ENCODE measurements at places on chromosomes 4 and X.
A peak's percentile ranks its signal among the peaks of the same experiment; 100 is the strongest.

GRCh38 chr4:68218044-68218443, 27.4 kb downstream of the TMPRSS11B start:
- DNase-seq: no peak

DNA sequence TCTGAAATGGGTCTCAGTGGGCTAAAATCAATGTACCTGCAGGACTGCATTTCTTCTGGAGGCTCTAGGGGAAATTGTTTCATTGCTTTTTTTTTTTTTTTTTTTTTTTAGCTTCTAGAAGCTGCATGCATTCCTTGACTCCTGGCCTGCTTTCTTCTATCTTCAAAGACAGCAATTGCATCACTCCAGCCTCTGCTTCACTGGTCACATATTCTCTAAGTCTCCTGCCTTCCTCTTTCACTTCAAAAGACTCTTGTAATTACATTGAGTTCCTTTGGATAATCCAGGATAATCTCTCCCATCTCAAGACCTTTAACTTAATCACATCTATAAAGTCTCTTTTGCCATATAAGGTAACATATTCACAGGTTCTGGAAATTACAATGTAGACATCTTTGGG, 11.3 kb upstream of the PCYT1B start:
- no peak for DNase-seq

DNA sequence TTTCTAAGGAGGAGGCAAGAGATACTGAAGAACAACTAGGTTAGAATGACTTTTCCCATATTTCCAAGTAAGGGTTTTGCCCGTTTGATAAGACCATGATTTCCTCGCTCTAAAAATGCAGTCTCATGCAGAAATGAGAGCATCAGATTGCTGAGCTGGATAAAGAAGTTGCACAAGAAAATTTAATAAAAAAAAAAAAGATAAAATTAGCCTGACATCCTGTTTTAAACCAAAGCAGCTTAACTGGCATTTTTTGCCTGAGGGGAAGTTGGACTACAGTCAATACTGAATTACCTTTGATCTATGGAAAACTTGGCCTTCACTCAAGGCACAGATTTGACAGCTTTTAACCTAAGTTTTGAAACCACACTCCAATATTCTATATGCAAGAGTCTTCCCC, 208.4 kb downstream of the GASK1B start:
- DNase-seq: no peak

GRCh38 chr4:82275431-82276331, 98.1 kb downstream of the HNRNPD start:
- DNase-seq: no peak

DNA sequence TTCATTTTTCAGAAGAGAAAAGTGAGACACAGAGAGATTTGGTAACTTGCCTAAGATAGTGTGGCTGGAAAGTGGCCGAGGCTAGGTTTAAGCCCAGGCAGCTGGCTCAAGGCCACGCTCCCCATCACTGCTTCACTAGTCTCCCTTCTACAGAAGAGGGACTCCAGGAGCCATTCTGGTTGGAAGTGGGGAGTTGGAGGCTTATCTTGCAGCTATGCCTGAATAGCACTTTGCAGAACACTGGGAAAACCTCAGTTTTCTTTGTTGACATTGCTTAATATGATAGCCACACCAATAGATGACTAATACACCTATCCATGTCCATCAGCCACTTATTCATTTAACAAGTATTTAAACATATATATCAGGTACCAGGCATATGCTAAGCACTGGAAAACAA, 18.5 kb downstream of the LRRC66 start:
- DNase-seq: no peak

DNA sequence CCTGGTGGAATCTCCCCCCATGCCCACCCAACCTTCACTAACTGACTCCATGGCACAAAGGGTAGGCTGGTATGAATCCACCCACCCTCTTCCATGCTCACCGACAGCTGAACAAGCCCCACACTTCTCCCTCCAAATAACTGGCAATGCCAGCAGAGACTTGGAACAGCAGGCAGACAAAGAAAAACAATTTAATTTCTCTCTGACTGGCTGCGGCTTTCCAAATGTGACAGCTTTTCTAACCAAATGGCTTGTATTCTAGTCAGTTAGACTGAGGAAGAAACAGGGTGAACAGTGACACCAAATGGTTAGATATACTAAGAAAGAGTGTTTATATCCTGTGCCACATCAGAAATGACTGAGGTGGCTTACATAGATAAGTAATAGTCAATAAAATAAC, 199.3 kb upstream of the ADAMTS3 start:
- no peak for DNase-seq

DNA sequence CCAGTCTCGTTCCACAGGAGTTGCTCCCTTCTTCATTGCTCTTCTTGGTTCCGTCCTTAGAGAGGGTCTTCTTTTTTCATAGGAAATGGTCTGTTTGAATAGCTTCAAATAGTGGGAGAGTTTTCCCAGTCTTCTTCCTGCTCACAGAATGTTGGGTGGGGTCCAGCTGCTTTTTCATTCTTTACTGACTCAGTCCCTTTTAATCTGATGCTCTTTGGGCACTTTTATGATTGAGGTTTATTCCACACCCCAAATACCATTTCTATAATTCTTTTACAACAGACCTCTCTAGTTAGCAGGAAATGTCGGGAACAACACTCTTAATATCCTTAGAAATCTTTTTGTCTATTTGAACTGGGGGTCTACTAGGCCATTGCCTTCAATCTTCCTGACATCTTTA, 239.5 kb downstream of the PRDM5 start:
- no peak for DNase-seq

GRCh38 chrX:47566841-47567240, 5.8 kb downstream of the ARAF start:
- DNase-seq: no peak

- DNase-seq: no peak
Observed at GRCh38 chr4:188683571-188683970, 544.3 kb downstream of the TRIML1 start.

DNA sequence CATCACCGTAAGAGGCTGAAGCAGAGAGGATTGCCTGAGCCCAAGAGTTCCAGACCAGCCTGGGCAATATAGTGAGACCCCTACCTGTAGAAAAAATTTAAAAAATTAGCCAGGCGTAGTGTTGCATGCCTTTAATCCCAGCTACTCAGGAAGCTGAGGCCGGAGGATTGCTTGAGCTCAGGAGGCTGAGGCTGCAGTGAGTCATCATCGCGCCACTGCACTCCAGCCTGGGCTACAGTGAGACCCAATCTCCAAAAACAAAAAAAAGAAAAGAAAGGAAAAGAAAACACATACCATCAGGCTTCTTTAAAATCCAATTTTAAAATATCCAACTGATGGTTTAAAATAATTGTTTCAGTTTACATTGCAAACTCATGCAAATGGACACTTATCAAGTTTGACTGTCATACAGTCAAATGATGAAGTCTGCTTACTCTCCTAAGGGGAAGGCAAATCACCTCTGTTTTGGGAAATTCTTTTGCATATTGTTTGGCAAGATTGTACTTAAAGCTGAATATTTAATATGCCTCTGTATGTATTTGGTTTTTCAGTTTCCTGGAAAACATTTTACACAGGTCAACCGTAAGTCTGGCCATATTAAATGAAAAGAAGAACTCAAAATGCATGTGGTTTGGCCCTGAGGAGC, 23.7 kb upstream of the TENM3 start:
- no peak for DNase-seq

GRCh38 chr4:79502081-79502480, 94.1 kb upstream of the GK2 start:
- DNase-seq: no peak

- DNase-seq: no peak
Observed at GRCh38 chr4:113564493-113564892, 197.0 kb downstream of the CAMK2D start.

DNA sequence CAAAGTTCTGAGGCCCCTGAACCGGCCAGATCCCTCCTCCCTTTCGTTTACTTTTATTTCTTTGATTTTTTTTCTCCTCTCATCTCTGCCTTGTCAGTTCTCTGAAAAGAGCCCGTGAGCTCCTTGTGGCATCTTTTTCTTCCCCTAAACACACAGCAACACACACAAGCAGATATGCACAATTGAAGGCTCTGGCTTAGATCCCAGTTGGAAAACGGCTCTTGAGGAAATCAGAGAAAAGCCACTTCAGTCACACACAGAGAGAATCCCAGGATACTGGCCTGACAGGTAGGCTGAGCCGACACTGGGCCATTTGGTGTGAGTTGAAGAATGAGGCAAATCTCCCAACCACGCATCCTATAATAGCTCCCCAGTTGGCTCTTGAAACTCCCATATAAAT, 12.9 kb downstream of the DIPK2B start:
- DNase-seq: no peak

DNA sequence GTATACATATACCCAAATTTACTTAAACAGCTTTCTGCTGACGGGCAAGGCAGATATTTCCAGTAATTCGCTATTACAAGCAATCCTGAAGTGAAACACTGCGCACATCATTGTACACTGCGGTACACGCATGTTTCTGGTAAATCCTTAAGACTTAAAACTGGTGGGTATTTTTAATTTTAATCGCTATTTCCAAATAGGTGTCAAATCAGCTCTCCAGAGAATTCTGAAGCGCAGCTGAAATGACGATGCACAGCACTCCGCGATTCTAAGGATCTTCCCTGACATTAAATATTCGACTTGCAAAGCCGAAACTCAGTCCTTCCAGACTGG, 361 bp downstream of the TMEM128 start:
- DNase-seq: no peak

DNA sequence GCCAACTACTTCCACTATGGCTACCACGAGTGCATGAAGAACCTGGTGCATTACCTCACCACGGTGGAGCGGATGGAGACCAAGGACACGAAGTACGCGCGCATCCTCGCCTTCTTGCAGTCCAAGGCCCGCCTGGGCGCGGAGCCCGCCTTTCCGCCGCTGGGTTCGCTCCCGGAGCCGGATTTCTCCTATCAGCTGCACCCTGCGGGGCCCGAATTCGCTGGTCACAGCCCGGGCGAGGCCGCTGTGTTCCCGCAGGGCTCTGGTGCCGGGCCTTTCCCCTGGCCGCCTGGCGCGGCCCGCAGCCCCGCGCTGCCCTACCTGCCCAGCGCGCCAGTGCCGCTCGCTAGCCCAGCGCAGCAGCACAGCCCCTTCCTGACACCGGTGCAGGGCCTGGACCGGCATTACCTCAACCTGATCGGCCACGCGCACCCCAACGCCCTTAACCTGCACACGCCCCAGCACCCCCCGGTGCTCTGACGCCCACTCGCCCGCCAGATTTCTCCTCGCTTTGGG, 2.1 kb downstream of the HELT start:
- peak; percentile 27 for DNase-seq

- no peak for DNase-seq
Observed at GRCh38 chr4:134624365-134624764, 422.8 kb upstream of the PABPC4L start.

DNA sequence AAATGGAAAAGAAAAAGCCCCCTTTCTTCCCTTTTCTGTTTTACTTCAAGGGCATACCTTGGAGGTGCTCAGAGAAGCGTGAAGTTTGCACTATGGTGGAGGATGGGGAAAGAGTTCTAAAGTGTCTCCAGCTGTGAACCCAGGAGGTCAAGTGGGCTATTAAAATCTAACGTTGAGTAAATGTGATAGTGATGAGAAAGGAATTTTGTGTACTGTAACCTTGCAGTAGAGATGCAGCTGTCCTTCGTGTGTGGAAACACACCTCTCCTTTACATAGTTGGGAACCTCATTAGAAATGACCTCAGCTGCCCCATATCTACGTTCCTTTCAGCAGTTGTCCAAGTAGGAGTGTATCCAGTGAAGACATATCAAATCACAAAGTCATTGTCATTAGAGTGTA, 26.5 kb downstream of the ADH5 start:
- DNase-seq: peak; percentile 11

- no peak for DNase-seq
Observed at GRCh38 chr4:37440501-37440900, 196.0 kb downstream of the NWD2 start.

GRCh38 chrX:48474127-48474526, 1.9 kb upstream of the FTSJ1 start:
- no peak for DNase-seq

GRCh38 chrX:66676413-66676812, 37.5 kb upstream of the EDA2R start:
- peak; percentile 0 for DNase-seq

- DNase-seq: peak; percentile 46
Observed at GRCh38 chr4:77152421-77152820, 4.6 kb upstream of the CCNG2 start.

- no peak for DNase-seq
Observed at GRCh38 chr4:125520258-125520990, 205.7 kb downstream of the FAT4 start.

- DNase-seq: peak; percentile 56
Observed at GRCh38 chr4:38106886-38107514, 146.8 kb downstream of the PTTG2 start.

DNA sequence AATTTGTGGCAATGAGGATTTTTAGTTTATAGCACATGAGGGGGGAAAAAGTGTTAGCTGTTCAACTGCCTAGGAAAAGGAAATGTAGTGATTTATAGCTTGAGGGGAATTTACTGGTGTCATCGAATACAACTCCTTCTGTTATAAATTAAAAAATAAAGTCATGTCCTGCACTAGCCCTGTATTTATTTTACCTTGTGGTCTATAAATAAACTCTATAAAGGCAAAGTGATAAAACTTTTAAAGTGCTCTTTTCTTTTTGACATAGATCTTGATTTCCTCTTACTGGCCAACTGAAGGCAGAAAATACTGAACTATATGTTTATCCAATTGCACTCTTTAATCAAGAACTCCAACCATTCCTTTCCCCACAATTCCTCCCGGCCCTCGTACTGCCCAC, 672.1 kb upstream of the SLIT2 start:
- DNase-seq: no peak

DNA sequence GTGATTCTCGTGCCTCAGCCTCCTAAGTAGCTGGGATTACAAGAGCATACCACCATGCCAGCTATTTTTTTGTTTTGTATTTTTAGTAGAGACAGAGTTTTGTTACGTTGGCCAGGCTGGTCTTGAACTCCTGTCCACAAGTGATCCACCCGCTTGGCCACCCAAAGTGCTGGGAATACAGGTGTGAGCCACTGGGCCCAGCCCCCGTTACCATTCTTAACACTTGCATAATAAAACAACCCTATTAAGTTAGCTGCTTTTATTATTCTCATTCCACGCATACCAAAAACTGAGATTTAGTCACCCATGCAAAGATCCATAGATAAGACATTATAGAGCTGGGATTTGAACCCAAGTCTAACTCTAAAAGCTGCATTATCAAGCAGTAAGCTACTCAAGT, 6.0 kb upstream of the TEX13A start:
- DNase-seq: no peak

- no peak for DNase-seq
Observed at GRCh38 chr4:83852085-83852451, 316.2 kb downstream of the GPAT3 start.

GRCh38 chrX:104173841-104174240, 7.6 kb downstream of the FAM199X start:
- no peak for DNase-seq

DNA sequence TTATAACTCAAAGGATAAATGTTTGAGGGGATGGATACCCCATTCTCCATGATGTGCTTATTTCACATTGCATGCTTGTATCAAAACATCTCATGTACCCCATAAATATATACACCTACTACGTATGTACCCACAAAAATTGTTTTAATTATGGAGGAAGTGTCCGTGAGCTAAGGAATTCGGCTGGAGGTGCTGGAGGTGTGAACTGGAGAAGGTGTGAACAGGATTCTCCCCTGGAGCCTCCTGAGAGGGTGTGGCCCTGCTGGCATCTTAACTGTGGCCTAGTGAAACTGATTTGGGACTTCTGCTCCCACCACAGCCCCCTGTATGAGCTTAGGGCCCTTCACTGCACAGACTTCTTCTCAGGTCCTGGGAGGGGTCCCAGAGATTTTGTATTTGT, 23.4 kb downstream of the PNMA6E start:
- no peak for DNase-seq

- DNase-seq: no peak
Observed at GRCh38 chrX:153469811-153470410, 465 bp downstream of the HAUS7 start.
